ENCODE measurements at places on chromosomes 4 and X. TPM values are rescaled to one million over a fixed set of nuclear protein-coding genes. Genes with fewer than 3 reads are reported as not detected.

DNA sequence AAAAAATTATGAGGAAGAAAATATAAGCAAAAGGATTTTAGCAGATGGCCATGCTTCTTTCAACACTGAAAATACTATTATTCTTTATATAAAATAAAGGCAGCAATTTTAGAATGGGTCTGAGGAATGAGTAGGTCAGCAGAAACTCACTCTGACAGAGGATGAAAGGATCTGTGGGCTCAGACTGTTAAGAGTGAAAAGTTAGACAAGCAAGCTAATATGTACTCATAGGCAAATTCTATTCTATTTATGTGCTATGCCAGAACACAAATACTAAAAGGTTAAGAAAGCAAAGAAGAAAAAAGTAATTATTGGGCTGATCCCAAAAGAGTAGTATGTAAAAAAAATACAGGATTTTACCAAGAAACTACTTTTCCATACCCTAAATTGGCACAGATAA, 13.9 kb downstream of the LCORL start:
- no peak for DNase-seq

GRCh38 chr4:98574816-98575215, 83.6 kb downstream of the TSPAN5 start:
- DNase-seq, result no peak

DNA sequence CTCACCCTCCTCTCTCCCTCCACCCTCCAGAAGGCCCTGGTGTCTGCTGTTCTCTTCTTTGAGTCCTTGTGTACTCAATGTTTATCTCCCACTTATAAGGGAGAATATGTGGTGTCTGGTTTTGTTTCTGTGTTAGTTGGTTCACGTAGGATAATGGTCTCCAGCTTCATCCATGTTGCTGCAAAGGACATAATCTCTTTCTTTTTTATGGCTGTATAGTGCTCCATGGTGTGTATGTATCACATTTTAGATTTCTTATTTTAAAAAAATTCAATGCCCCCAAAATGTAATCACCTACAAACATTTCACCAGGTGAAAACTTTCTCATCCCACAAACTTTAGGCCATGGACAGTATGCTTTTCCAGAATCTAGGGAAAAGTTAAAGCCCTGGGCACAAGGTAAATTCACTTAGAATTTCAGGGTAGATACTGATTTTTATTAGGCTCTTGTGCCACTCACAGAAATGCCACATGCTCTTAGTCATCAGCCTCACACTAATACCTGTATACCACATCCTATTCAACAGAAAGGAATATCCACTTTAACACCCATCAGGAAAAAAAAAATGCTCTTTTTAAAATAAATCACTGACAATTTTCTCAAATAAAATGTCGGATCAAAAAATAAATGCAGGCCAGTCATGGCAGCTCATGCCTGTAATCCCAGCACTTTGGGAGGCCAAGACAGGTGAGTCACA, 104.8 kb upstream of the ENPP6 start:
- no peak for DNase-seq

SOWAHD gene
- total RNA-seq, result not detected

PABPC1L2B gene
- total RNA-seq, result not detected

DNA sequence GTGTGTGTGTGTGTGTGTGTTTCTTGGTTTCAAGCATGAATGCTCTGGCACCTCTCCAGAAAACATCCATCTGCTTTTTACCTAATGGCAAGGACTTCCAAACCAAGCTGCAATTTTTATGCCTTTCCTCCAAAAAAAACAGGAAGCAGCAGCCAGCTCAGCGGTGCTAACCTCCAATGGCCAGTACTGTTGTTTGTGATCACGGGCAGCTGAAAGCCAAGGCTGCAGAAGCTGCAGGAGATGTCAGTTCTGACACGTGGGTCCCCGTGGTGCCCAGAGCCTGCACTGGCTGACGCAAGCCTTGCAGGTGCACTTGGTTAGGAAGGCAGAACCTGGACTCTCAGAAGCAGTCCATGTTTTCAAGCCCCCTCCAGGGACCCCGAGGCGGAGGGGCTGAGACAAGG, 313.6 kb upstream of the DDX53 start:
- peak; percentile 0 for DNase-seq

Measured in SK-MEL-5 (cell line).